ENCODE measurements at places on chromosomes 1 and 21.
A peak's percentile ranks its signal among the peaks of the same experiment; 100 is the strongest.

GRCh38 chr1:25863486-25864262 is 4.4 kb upstream of the AUNIP start:
- DNase-seq = no peak

- DNase-seq = no peak
Measured at GRCh38 chr1:27275696-27276095, 41.3 kb downstream of the WDTC1 start.

GRCh38 chr21:45588871-45589491 is 46.7 kb upstream of the SLC19A1 start:
- no peak for DNase-seq

GRCh38 chr1:43052786-43053439 is 94.2 kb upstream of the SLC2A1 start:
- no peak for DNase-seq

DNA sequence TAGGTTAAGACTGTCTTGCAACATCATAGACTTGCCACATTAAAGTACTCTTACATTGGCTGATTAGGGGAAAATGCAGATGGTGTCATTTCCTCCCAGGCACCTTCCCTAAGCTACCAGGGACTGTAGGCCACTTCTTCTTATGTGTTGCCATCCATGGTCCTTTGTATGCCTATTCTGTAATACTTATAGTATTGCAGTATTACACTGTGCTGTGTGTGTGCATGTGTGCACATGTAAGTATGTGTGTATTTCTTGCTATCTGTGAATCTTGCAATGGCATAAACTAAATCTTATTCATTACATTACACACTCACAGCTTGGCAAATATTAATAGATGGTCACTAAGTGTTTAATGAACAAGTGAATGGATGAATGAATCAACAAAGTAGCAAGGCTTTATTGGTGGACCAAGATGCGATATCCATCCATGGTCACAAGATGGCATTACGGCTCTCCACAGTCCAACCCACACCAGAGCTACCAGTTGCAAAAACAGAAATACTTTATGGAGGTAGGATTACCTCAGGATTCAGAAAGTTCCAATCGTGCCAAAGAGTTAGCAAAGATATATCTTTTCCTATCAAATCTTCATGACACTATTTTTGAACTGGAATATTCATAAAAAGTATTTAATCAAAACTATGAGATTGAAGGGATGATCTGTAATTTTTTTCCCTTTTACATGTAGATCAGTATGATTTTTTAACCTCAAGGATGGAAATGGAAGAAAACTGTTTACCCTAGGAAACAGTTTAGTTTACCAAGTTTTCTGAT is 160.2 kb downstream of the DENND1B start:
- DNase-seq = peak; percentile 42

DNA sequence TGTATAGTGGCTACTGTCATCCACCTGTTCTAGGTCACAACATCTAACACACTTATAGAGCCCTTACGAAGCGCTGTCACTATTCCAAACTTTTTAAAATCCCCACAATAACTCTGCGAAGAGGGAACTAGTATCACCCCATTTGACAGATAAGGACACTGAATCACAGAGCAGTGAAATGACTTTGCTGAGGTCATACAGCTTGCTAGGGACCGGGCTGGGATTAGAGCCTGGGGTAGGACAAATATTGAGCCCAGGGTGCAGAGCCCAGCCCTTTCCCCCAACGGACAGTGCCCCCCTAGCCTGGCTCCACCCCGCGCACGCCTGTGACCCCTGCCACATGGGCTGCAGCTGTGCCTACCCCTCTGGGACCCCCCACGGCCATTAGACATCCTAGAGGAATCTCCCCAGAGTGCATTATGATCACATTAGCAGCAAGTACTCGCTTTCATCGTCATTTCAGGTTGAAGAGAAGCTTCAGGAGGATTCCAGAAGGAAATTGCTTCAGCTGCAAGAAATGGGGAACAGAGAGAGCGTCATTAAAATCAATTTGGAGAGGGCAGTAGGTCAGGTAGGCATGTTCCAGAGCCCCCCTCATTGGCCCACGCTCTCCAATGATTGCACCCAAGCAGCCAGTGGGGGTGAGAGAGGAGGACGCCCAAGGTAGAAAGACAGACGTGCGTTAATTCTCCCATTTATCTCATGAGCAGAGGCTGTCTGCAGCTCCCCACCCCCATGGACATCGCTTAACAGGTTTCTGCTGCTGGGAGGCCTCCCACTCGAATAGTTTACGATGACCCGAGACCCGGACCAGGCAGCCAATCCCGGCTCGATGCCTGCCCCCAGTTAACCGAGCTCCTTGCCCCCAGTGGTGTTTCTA is 77.2 kb downstream of the FHAD1 start:
- DNase-seq = no peak

DNA sequence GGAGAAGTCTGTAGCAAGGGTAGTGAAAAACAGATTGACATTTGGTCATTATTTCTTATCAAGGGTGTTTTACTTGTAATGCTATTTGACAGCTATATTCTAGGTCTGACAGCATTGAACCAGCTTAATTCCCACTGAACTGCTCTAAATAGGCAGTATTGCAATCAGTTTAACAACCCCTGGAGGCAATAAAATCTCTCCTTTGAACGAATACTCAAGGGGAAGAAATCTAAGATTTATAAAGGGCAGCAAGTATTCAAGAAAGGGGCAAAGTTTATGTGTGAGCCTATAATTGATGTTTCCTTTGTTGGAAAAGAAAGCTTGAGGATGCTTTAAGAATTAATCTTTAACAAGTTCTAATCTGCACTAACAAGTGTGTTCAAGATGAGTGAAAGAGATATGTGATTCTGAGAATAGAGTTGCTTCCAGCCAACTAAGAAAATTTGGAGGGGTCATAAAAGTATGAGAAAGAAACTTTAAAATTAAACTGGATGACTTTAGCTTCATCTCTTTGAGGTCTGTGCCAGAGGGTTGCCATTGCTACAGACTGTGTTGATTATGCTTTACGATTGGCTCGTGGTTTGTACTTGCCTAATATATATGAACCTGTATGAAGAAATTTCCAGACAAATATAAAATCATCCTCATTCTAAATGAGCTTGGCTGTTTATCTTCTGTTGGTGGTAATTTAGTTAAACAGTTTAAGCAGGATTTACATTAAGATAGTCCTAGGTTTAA is 72.5 kb downstream of the ZNF326 start:
- DNase-seq = no peak

DNA sequence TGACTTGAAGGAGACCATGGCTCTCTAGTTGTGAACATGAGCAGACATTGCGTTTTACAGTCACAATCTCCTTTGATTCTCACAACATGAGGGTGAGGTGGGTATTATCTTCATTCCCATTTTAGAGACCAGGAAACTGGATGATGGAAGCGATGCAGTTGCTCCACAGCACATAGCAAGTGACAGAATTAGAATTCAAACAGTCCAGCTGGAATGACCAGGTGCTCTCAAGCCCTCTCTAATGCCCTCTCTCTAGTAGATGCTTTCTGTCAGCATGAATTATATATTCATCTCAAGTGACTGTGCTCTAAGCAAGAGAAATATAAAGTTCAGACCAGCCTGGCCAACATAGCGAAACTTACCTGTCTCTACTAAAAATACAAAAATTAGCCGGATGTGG is 9.8 kb upstream of the KIF1B start:
- no peak for DNase-seq

GRCh38 chr1:101479945-101480344 is 243.1 kb downstream of the S1PR1 start:
- DNase-seq = no peak

DNA sequence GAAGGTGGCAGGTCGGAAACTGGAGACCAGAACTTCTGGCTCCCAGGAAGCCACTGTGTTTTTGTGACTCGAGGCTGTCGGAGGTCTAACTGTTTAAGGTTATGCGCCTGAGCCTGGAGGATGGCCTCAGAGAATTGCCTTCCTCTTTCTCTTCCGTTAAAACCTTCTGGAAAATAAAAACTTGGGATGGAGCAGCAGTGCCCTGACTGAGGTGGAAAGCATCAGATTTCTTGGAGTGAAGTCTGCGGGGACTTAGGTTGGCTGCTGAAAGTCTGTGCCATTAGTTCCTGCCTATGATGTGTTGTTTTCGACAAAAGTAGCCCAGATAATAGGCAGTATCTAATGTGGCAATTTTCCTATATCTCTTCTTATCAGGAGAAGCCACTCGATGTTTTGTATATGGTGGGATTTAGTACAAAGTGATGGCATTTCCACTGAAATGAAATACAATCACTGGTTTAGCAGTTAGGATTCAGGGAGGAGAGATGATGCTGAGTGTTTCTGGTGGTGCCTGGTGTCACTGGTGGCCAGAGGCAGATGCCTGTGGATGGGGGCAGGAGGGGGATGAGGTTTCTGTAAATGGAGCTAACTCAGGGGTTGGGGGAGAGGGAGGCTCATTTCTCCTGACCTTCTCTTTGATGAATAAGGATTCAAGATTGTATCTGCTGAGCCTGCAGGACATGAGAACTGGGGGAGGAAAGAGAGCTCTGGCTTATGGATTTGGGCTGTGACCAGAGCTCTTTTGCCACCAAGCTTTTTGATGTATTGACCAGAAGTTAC is 150.8 kb downstream of the CAMTA1 start:
- DNase-seq = no peak

- no peak for DNase-seq
Measured at GRCh38 chr1:54012008-54012325, 6.0 kb downstream of the LDLRAD1 start.

DNA sequence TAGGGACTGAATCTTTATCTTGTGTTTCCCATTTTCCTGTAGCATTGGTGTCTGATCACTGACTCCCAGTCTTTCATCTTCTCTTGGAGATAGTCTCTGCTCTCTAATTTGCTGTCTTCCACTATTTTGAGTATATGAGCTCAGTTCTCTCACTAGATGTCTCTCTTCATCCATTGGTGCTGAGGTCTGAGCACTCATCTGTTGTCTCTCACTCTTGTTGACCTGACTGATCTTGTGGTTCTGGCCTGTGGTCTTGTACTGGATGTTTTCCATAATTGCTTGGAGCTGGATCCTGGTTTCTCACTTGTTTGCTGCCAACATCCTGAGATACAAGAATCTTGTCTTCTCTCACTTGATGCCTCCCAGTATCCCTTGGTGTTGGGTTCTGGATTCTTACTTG is 25.1 kb upstream of the S100A11 start:
- DNase-seq = no peak

GRCh38 chr1:50487725-50488124 is 64.5 kb upstream of the DMRTA2 start:
- no peak for DNase-seq

DNA sequence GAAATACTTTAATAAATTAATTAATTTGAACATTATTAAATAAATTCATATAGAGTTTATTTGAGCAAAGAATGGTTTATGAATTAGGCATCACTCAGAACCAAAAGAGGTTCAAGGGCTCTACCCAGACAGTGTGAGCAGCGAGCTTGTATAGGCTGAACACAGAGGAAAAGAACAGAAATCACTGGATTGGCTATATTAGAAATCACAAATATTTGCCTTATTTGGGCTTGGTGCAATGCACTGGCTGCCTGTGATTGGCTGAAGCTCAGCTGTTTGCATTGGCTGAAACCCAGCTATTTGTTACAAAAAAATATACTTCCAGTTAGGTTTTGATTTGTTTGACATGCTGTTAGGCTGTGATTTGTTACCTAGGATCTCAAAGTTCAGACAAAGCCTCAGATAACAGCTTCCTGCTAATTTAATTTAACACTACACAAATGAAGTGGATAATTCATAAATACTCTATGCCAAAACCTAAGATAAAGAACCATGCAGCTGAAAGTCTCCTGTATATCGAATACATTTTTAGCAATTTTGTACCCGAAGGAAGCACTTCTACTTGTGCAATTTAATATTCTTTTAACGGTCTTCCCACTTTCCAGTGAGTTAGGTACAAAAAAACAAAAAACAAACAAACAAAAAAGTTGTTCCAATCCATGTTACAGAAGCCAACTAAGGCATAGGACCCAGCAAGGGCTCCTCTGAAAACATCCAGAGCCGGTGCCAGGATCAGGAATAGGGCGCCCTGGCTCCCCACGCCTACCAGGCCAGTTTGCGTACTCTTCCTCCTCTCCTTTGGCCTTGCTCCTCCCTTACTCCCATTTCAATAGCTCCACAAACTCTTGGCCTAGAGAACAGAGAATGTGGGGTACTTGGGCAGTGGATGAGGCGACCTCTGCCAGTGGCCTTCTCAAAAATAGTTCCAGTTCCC is 179.1 kb downstream of the DUSP10 start:
- no peak for DNase-seq

DNA sequence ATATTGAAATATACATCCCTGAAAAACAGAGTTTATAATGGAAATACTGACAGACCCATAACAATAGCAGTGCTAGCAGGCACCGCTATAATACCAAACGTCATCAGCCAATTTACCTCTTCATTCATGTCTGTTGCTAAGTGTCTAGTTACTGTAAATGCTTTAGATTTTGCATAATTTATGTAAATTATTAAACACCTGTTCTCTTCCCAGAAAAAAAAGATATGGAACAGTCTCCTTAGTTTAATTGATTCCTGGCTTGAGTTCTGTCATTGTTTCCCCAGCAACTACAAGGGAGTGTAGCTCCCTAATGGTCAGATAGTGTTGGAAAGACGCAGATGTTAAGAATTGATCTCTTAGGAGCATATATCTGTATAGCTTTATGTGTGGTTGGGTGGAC is 817.9 kb upstream of the ADGRL2 start:
- DNase-seq = no peak

DNA sequence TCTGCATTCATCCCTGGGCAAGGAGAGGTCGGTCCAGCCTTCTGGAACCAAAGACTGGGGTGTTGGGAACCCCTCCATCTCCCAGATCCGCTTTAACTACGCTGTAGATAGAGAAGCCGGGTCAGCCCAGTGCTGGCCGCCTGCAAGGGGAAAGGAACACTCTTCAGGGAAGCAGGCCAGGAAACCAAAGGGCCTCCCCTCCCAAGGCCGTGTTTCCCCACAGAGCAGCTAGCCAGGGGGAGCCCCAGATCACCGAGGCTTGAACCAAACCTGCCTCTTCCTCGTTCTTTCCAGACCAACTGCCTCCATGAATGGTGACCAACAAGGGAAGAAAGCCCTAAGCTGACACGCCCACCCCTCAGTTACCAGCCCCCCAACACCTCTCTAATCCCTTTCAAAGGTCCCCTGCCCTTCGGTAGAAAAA is 1.2 kb upstream of the CHD5 start:
- DNase-seq = no peak

- no peak for DNase-seq
Measured at GRCh38 chr1:48693180-48693579, 83.5 kb downstream of the BEND5 start.

DNA sequence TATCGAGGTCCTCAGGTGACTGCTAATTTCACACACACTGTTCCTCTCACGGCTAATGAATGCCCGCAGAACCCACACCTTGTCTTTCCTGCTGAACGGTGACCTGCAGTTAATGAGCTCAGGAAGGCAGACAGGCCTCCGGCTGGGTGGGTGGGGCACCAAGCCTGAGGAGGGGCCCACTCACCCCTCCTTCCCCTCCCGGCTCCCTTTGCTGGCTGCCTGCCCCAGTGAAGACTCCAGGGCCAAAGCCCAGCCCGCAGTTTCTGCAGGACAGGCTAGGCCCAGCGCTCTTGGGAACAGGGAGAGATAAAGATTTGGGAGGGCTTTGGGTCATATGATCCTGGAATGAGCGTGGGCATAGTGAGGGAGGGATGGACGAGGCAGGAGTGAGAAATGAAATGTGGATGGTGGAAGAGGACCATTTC is 26.4 kb downstream of the FOXO6 start:
- no peak for DNase-seq

GRCh38 chr1:38094711-38095290 is 48.2 kb upstream of the POU3F1 start:
- DNase-seq = no peak

- DNase-seq = no peak
Measured at GRCh38 chr21:18985584-18985983, 582.0 kb upstream of the TMPRSS15 start.
